ENCODE measurements at places on chromosomes 6 and 20. TPM values are rescaled to one million over a fixed set of nuclear protein-coding genes. Genes with fewer than 3 reads are reported as not detected.

CYP39A1 gene
- total RNA-seq, result 7.2 TPM

TMEM63B gene
- total RNA-seq, result 22.3 TPM

DNA sequence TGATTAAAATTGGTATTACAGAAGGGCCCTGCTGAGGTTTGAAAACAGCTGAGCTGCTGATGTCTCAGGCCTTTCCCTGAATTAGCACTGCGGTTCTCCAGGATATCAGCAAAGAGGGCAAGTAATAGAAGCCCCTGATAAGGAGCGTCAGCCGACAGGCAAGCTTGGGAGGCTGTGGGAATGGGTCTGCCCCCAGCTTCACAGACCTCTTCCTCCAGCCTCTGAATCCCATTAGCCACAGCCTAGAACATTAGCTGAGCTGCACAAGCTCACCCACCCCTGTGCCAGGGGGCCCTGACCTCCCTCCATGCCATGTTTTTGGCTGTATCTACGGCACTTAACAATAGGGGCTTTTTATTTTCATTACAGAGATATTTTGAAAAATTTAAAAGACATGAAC, 59.9 kb downstream of the VAPB start:
- H3K27ac ChIP-seq, result peak overlapping the region; percentile 24
- H3K27me3 ChIP-seq, result no peaks in the 10 kb centered on the region
- DNase-seq, result no peak
- H3K4me1 ChIP-seq, result no peaks in the 10 kb centered on the region

VGLL2 gene
- total RNA-seq, result not detected

- peaks cover 3% of the 10 kb centered on the region for H3K27me3 ChIP-seq
- H3K27ac ChIP-seq, result no peak overlapping the region
- DNase-seq, result no peak
These were observed 224.2 kb upstream of the SYNCRIP start for GRCh38 chr6:85866758-85867401.

BANF2 gene
- not detected for total RNA-seq

GRCh38 chr6:130622142-130622541, 205.1 kb upstream of the SMLR1 start:
- no peaks in the 10 kb centered on the region for H3K4me1 ChIP-seq
- no peak overlapping the region for H3K27ac ChIP-seq
- no peak overlapping the region for H3K4me3 ChIP-seq

- no peak overlapping the region for H3K4me3 ChIP-seq
- no peaks in the 10 kb centered on the region for H3K27me3 ChIP-seq
- no peak for DNase-seq
These were observed 313.5 kb downstream of the RFPL4B start for GRCh38 chr6:112660626-112661025.

GRCh38 chr20:48864738-48865318, 37.0 kb upstream of the PREX1 start:
- H3K4me1 ChIP-seq, result no peaks in the 10 kb centered on the region
- H3K36me3 ChIP-seq, result no peaks in the 10 kb centered on the region
- no peak for DNase-seq
- H3K27me3 ChIP-seq, result peaks cover 41% of the 10 kb centered on the region
- H3K27ac ChIP-seq, result no peak overlapping the region

GRCh38 chr20:51650685-51651134, 108.2 kb upstream of the NFATC2 start:
- no peaks in the 10 kb centered on the region for H3K36me3 ChIP-seq
- H3K27me3 ChIP-seq, result no peaks in the 10 kb centered on the region
- no peak overlapping the region for H3K4me3 ChIP-seq
- DNase-seq, result peak; percentile 55

- DNase-seq, result no peak
- H3K36me3 ChIP-seq, result peaks cover 14% of the 10 kb centered on the region
- H3K27me3 ChIP-seq, result no peaks in the 10 kb centered on the region
- H3K4me3 ChIP-seq, result no peak overlapping the region
- H3K27ac ChIP-seq, result no peak overlapping the region
- peaks cover 43% of the 10 kb centered on the region for H3K4me1 ChIP-seq
These were observed 3.0 kb upstream of the SDCBP2 start for GRCh38 chr20:1331801-1332453.

- H3K27ac ChIP-seq, result no peak overlapping the region
- H3K4me1 ChIP-seq, result peaks cover under 1% of the 10 kb centered on the region
- no peaks in the 10 kb centered on the region for H3K27me3 ChIP-seq
- no peaks in the 10 kb centered on the region for H3K36me3 ChIP-seq
- peak; percentile 13 for DNase-seq
- H3K4me3 ChIP-seq, result no peak overlapping the region
These were observed 63.4 kb downstream of the TXNDC5 start for GRCh38 chr6:7846966-7847818.

SIRPB1 gene
- total RNA-seq, result 1.4 TPM

KIF25 gene
- not detected for total RNA-seq

DNA sequence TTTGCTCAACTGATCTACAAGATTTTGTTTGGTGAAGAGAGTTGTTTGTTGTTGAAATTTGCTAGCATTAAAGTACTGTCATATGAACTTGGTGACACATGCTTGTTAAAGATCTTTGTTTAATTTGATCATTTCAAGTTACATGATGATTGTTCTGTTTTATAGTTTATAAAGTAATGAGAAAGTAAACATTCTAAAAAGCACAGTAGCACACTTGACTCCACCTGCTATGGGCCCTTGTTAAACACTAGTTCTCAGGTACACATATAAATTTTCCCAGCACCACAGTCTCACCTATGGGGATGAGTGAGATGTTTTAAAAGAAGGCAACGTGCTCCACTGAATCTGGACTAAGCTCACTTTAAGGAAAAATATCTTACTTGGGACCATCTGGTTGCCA, 14.1 kb downstream of the MCHR2 start:
- no peak overlapping the region for H3K4me3 ChIP-seq
- H3K27ac ChIP-seq, result no peak overlapping the region
- H3K4me1 ChIP-seq, result no peaks in the 10 kb centered on the region

DNA sequence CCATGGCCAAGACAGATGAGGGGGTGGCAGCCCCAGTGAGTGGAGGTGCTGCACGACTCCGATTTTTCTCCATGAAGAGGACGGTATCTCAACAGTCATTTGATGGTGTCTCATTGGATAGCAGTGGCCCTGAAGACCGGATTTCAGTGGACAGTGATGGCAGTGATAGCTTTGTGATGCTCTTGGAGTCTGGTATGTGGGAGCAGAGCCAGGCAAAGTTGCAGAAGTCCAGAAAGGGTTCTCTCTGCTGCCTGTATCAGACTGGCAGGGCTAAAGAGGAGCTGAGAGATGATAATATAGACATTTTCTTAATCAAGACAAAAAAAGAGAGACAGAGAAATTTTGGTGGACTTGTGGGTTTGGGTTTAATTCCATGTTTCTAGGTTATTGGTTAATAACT, 23.8 kb downstream of the TAF11 start:
- H3K4me3 ChIP-seq, result no peak overlapping the region
- H3K4me1 ChIP-seq, result no peaks in the 10 kb centered on the region
- H3K36me3 ChIP-seq, result peaks cover 66% of the 10 kb centered on the region
- H3K27me3 ChIP-seq, result no peaks in the 10 kb centered on the region
- no peak overlapping the region for H3K27ac ChIP-seq

GRCh38 chr6:10567256-10568026, 46.3 kb downstream of the GCNT2 start:
- H3K36me3 ChIP-seq, result no peaks in the 10 kb centered on the region
- H3K27me3 ChIP-seq, result no peaks in the 10 kb centered on the region
- DNase-seq, result peak; percentile 4
- no peak overlapping the region for H3K4me3 ChIP-seq
- no peaks in the 10 kb centered on the region for H3K4me1 ChIP-seq

Data from MCF 10A (cell line).